Activated T-cell treated with anti-CD3 and anti-CD28 coated beads for 4 hours (primary cell): ENCODE measurements at places on chromosomes 6 and 20.

GRCh38 chr20:15789079-15789478 is 784.2 kb downstream of the KIF16B start:
- no peak for DNase-seq

- DNase-seq = no peak
Measured at GRCh38 chr6:132202574-132202973, 198.7 kb downstream of the MOXD1 start.

- DNase-seq = no peak
Measured at GRCh38 chr20:40339661-40340449, 349.2 kb downstream of the MAFB start.

- DNase-seq = no peak
Measured at GRCh38 chr6:49556429-49556837, 6.0 kb downstream of the C6orf141 start.

DNA sequence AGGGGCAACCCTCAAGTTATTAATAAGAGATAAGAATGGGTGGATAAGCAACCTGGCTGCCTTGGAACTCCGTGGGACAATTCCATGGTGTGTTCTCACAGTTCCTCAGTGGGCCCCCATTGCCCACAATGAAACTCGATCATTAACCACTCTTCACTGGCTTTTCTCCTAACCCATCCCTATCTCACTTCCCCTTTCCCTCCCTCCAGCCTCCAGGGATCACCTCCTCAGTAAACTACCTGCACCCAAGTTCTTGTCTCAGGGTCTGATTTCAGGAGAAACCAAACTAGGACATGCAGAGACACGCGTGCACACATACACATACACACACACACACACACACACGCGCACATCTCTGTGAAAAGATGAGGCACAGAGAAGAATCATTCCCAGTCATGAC is 37.7 kb upstream of the FOXP4 start:
- no peak for DNase-seq

- DNase-seq = no peak
Measured at GRCh38 chr6:101236709-101237108, 156.8 kb upstream of the GRIK2 start.

GRCh38 chr6:100472674-100473073 is 8.0 kb upstream of the SIM1 start:
- no peak for DNase-seq

GRCh38 chr6:38091613-38092012 is 272.1 kb downstream of the ZFAND3 start:
- no peak for DNase-seq

DNA sequence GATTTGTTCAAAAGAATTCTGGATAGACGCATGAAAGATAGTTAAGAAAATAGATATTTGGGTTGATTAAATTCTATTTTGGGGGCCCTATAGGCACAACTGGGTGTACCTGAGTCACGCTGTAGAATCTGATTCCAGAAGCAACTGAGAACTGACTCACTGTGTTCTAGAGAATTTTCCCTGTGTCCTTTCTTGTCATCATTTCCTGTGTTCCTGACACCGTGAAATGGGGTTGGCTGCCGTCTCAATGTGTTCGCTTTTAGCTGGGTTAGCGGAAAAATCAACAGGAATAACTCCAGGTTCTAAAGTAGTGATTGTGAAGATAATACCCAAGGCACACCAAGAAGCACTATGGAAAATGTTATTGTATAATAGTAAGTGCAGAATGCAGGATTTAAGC is 5.0 kb downstream of the GCNT2 start:
- DNase-seq = no peak

- DNase-seq = peak; percentile 50
Measured at GRCh38 chr20:63102721-63103375, 96.1 kb upstream of the BHLHE23 start.

- no peak for DNase-seq
Measured at GRCh38 chr20:22861231-22861980, 173.7 kb upstream of the SSTR4 start.

DNA sequence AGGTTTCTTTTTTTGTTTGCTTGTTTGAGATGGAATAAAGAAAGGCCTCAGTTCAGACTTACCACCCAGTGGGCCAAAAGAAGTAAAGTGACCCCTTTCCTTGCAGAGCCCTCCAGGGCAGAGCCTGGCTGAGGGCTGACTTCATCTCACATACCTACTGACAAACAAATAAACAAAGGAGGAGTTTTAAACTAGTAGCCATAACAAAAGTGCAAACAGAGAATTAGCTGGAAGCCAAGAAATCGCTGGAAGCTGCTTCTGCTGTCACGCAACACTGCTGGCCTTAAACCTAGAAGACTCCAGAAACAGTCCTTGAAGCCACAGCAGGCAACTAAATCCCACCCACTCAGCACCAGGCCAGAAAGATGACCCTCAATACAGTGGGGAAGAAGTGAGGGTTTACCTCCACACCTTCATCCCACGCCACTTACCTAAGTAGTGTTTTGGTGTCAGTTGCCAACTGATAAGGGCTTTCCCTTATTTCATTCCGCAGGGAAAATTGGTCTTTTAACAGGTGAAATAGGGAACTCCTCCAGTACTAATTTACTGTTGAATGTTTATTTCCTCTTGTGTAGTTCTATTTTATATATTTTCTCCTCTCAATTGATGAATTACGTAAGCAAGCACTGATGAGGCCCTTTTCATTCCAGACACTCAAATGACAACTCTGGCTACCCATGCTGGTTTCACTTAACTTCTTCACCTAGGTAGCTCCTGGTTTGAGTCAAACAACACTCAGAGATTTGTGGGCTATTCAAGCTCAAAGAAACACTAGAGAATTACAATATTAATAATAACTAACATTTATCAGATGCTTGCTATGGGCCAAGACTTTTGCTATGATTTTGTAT is 46.2 kb downstream of the EDN1 start:
- no peak for DNase-seq

- peak; percentile 16 for DNase-seq
Measured at GRCh38 chr6:161418463-161418945, 144.6 kb upstream of the AGPAT4 start.
